Panc1 (cell line): ENCODE measurements at places on chromosomes 4 and X. TPM values are rescaled to one million over a fixed set of nuclear protein-coding genes. Genes with fewer than 3 reads are reported as not detected.

- no peak for DNase-seq
These were observed 2.2 kb downstream of the PWWP3B start for GRCh38 chrX:106170318-106170717.

DNA sequence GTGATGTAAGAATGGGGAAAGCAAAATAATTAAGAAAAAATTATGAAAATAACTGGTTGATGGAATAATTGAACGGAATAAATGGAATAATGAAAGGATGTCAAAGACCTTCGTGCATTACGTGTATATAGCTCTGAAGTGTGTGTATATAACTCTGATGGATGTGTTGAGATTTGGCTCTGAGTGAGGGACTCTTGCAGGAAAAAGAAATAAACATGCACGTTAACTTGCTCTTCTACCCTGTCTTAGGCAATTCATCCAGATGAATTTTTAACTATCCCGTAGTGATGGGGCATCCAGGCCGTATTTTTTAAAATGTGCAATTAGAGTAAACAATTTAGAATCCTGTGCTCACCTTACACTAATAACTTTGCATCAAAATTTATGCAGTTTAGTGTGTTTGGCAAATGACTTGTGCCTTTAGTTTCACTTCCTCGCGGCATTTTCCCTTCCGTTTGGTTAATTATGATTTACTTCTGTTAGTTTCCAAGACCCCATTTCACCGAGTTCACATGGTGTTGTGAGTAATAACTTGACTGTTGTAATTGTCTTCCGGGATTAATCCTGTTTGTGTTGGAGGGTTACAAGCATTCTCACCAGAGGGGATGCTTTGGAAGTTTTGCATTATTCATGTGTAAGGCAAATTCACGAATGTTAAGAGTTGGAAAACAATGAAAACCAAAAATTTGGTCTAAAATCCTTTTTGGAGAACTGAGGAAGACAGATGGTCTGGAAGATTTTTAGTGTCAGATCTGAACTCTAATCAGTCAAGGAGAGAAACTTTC lies 256.5 kb upstream of the FAT1 start:
- DNase-seq = no peak

- no peak for DNase-seq
These were observed 38.7 kb downstream of the COL25A1 start for GRCh38 chr4:109263721-109264120.

DNA sequence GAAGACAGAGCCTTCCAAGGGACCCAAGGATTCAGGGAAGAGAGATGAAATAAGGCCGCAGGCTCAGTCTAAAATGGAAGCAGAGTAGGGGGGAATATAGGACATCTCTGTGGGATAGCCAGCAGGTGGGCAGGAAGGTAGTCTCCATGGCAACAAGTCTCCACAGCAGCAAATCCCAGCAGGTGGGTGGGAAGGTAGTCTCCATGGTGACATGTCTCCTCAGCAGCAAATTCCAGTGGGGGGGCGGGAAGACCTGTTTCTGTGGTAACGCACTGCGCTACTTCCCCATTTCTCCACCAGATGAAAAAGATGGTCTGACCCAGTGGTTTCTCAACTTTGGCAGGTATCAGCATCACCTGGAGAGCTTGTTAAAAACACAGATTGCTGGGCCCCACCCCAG lies 18.3 kb downstream of the NLGN3 start:
- no peak for DNase-seq

The TMPRSS11B gene
- total RNA-seq = not detected

The FAM114A1 gene
- 32.0 TPM for total RNA-seq

GRCh38 chr4:168485156-168485910 lies 5.0 kb upstream of the DDX60L start:
- no peak for DNase-seq

The PI4K2B gene
- 9.6 TPM for total RNA-seq
